ENCODE measurements at places on chromosomes 1 and 21.

DNA sequence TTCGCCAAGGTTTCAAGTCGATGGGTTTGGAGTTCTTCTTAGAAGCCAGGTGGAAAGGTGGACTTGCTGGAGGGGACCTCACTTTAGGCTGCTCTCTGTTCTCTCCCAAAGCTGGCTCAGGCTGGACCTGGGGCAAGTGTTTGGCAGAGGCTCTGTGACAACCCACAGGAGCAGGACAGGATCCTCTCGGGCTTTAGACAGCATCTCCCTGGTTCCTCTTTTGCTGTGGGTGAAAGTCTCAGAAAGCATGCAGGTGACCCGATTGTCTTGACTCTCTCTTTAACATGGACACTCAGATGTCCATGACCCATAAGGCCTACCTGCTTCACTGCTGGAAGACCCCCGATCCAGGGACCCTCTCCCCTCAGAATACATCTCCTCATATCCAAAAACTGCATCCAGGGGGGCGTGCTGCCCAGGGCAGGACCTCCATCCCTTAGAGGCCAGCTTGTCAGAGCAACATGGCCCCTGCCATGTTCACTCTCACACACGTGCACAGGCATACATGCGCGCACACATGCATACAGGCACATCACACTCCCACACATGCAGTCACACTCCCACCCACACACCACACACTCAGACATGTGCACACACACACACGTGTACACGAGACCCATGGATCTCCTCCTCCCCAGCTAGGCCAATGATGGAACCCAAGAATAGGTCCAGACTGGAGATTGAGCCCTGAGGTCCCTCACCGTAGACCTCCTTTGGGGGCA, 21.3 kb downstream of the MRPL37 start:
- DNase-seq = no peak

DNA sequence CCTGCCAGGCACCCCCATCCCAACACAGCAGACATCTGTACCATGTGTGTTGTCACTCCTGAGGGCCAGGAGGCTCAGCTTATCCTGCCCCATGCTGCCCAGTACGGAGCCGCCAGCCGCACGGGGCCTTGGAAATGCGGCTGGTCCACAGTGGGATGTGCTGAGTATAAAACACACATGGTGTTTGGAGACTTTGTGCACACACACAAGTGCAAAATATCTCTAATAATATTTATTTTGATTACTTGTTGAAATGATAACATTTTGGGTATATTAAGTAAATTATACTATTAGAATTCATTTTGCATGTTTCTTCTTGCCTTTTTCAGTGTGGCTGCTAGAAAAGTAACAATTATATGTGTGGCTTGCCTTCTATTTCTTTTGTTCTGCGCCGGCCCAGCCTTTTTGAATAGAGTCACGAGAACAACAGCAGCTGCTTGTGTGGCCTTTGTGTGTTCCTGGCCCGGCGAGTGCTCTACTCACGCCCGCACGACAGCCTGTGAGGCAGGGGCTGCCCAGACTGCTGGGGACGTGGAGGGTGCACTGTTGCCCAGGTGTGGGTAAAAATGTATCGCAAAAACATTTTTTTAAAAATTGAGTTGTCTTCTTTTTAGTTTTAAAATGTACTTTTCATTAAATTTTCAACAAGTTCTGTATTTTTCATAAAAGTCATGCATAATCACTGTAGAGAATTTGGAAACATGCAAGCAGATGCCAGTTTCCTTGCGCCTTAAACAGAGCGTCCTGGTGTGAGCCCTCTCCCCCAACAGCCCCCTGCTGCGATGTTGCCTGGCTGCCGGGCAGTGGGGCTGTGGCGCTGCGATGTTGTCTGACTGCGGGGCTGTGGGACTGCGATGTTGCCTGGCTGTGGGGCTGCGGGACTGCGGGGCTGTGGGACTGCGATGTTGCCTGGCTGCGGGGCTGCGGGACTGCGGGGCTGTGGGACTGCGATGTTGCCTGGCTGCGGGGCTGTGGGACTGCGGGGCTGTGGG, 35.5 kb downstream of the COQ8A start:
- DNase-seq = peak; percentile 14

DNA sequence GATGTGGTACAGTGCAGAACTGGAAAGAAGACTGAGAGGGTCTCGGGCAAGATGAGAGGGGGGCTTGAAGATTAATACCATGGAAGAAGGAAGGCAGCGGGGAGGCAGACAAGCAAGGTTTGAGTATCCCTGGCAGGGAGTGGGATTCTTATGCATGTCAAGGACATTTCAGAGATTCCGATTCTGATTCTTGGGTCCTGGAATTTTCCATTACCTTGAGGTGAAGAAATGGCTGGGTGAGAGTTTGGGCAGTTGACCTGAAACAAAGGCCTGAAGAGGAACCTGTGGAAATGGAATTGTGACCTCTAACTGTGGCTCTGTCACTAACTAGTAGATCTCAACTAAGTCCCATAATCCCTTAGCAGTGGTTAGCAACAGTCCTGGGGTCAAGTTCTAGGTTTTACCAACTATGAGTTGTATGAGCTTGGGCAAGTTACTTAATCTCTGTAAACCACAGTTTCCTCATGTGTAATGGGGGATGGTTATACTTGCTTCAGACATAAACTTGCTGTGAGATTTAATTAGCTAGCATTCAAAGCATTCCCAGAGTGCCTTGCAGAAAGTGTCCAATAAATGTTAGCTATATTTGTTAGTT, 8.6 kb upstream of the ACTN2 start:
- DNase-seq = no peak

DNA sequence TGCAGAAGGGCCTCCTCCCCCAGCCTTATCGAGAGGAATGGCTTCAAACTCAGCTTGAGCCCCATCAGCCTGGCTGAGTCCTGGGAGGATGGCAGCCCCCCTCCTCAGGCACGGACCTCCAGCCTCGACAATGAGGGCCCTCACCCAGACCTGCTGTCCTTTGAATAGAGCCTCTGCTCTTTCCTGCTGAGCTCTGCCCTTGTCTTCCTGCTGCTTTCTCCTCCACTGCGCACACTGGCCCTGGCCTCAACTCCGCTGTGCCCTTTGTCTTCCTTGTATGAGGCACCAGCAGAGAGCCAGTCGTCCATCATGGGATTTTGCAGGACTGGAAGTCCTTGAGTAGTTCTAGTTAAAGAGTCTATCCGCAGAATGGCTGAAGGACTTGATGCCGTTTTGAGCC, 2.0 kb downstream of the C1orf226 start:
- no peak for DNase-seq

GRCh38 chr1:218400624-218401023, 55.5 kb downstream of the TGFB2 start:
- no peak for DNase-seq

DNA sequence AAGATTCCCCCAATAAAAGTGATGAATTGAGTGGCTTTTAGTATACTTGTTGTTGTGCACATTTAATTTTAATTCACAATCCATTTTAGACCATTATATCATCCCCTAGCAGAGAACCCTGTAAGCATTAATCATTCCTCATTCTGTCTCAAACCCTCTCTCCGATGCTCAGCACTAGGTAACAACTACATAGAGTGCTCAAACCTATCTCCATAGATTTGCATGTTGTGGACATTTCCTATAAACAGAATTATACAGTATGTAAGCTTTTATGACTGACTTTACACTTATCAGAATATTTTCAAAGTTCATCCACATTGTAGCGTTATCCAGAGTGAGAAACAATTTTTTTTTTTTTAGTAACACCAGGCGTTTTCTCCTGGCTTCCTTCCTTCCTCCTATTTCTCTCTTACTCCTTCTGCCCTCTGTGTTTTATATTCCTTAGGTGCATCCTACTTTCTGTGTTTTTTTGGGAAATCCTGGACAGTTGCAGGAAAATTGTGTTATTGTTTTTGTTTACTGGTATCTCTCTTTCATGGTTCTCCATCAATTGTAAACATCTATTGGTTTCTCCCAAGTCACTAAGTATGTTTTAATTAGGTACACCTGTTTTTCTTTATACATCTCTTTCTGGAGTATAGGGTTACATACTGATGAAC, 1528.0 kb upstream of the TPTE start:
- DNase-seq = no peak

GRCh38 chr1:61950418-61950817, 208.1 kb downstream of the PATJ start:
- DNase-seq = no peak

GRCh38 chr1:245091171-245091621, 63.6 kb upstream of the KIF26B start:
- DNase-seq = no peak

DNA sequence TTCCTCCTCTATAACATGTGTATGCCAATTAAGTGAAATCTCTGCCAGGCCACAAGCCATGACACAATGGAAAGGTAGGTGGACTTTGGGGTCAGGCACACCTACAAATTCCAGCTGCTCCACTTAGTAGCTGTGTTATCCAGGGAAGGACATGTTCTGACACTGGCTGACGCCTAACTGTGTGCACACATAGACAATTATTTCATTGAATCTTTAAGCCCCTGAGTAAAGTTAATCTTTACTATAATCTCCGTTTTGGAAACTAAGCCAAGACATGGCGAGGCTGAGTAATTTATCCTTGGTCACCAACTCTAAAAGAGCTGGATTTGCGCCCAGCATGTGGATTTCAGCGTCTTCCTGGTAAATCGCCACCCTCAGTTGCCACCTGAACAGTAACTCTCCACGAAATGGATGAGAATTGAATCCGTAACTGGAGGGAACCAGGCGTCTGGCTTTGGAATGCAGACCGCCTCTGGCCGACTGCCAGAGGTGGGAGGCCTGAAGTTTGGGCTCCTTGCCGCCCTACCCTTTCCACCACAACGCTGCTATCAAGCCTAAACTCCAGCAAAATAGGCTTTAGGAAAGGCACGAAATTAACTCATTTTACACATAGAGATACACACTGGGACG, 888 bp upstream of the SNRPE start:
- DNase-seq = peak; percentile 34

Data from H9 (cell line).